Activated gamma-delta T cell treated with anti-CD3 and anti-CD28 coated beads, Interleukin-2, amount 50 U/mL, for 16 hours (primary cell): ENCODE measurements at places on chromosomes 2 and 18.
A peak's percentile ranks its signal among the peaks of the same experiment; 100 is the strongest.

- no peak for DNase-seq
These were observed 83.3 kb downstream of the SMIM21 start for GRCh38 chr18:75344161-75344560.

DNA sequence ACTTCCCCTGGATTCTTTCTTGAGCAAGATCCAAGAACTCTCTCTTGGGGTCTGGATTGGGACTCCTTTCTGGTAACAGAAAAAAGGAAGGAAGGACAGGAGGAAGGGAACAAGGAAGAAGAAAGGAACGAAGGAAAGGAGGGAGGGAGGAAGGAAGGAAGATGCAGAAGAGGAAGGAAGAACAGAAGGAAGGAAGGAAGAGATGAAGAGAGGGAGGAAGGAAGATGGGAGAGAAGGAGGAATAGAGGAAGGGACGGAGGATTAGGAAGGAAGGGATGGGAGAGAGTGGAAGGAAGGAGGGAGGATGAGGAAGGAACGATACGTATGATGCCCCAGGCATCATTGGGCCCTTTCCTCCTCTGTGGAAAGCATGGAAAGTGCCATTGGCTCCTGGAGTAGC is 58.6 kb downstream of the CYP26B1 start:
- no peak for DNase-seq

DNA sequence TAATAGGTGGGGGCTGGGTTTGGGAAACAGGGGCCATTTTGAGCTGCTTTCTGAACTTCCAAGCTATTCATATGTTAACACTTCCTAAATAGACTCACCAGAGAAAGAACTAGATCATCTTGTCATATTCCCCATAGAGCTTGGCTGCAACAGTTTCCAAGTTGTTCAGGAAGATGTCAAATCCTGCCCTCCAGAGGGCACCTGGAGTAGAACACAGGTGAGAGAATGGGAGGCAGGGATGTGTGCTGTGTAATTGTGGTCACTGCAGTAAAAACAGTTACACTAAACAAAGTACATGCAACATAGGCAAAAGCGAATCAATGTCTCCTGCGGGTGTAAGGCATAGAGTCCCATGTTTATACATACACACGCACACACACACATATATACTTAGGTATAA is 34.5 kb upstream of the LRRC30 start:
- DNase-seq, result no peak

GRCh38 chr2:12059616-12060441 is 313.4 kb downstream of the LPIN1 start:
- no peak for DNase-seq

DNA sequence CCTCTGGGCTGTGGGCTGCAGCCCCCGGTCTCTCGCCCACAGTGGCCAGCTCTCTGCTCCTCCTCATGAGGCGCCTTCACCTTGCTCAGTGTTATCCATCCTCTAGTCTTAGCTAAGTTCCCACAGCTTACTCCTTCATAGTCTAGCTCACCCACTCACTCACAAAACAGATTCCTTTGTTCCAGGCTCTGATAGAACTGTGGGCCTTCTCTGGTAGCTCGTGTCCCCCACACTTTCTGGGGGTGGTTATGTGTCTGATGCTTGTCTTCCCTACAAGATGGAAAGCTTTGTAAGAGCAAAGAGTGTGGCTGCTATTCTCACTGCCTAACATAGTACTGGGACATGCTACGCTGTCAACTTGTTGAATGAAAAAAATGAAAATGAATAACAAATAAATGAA is 135.8 kb downstream of the EN1 start:
- no peak for DNase-seq

- DNase-seq, result no peak
These were observed 153.4 kb downstream of the GPD2 start for GRCh38 chr2:156589381-156590079.

DNA sequence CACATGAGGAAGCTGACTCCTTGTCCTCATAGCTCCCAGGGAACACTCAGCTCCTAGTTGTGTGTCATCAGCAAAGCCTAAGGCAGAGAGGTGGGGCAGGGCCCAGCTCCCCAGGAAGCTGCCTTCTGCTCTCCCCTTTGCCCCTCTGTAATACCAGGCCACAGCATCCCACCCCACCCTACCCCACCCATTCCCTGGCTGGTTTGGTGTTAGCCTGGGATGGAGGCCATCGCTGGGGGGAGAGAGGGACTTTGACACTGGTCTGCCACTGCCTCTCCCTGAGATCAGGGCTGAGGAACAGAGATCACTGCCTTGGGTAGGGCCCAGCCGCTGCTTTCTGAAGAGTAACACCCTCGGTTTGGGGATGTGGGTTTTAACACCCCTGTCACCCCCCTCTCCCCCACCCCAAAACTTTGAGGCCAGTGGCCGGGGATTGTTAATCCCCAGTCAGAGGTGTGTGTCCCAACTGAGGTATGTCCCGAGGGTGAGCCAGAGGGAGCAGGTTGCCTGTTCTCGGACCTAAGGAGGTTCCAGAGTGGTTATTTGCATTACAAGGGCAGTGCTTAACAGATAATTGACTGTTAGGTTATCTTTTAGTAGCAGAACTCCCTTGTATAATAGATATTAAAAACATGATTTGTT is 41.4 kb downstream of the TET3 start:
- no peak for DNase-seq

GRCh38 chr2:148039783-148040182 is 18.9 kb downstream of the MBD5 start:
- DNase-seq, result no peak

DNA sequence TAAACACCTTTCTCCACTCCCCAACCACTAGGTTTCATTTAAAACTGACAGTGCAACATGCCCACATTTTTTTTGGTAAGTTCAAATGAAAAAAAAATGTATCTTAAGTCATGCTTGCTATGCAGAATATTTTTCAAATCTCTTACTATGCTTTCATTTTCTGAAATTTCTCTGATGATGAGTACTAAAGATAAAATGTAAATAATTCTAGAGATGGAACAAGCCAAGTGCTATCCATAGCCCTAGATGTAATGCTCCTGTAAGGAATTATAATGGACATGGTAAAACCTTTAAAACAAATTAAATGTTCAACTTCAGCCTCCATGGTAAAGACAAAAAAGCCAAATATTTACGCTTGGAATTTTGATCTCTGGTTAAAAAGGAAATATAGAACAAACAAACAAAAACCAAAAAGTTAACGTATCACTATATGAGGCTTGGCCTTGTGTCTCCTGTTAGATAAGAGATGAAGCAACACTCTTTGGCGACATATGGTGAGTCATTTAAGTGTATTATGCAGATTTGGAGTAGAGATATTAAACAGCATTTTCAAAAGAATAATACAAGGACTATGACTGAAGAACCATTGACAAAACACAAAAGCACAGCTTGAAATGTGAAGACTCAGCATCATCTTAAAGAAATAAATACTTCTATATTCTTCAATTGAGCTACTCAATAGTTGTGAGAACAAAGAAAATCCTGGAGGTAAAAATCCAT is 392.0 kb upstream of the LYPD1 start:
- DNase-seq, result no peak

- DNase-seq, result peak; percentile 25
These were observed 775 bp downstream of the SPRED2 start for GRCh38 chr2:65431421-65432226.

- no peak for DNase-seq
These were observed 754.7 kb downstream of the BCL11A start for GRCh38 chr2:59798687-59799232.

- DNase-seq, result no peak
These were observed 36.1 kb downstream of the TEX51 start for GRCh38 chr2:126934809-126935208.

- DNase-seq, result no peak
These were observed 27.9 kb downstream of the TGFBRAP1 start for GRCh38 chr2:105301646-105302045.

GRCh38 chr2:238082151-238082550 is 18.0 kb upstream of the ESPNL start:
- DNase-seq, result no peak

DNA sequence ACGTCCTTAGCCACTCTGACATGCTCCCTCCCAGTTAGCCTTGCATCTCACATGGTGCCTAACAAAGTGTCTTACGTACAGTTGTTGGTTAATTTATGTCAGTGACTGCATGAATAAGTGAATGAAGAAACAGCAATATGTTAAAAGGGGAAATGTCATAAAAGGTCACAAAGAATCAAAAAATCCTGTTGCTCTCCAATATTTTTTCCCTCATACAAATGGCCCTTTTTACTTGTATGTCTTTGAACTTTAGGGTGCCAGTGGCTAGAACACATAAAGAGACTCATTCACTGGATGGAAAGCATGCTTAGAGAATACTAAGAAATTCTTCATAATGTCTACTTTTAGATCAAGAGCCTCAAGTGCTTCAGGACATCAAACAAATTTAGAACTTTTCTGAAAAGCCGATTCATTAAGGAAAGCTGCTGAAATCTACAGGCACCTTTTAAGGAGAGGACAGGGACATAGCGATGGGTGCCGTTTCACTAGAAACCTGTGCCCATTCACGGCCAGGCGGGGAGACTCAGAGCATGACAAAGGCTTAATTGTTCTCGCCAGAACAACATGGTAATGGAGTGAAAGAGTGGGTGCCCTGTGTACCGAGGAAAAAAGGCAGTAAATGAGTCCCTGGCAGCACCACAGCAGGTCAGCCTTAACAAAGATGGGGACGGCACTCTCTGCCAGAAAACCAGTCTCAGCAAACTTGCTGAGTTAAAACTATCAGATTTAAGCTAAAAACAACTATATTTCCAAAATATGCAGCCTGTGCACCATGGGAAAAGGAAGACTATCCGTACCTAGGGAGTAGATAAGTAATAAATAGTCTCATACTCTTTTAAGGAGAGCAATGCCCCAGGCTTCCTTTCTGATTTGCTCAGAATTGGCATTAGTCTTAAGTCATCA is 71.6 kb upstream of the SPTBN1 start:
- no peak for DNase-seq

- DNase-seq, result no peak
These were observed 143.9 kb downstream of the ZBTB7C start for GRCh38 chr18:48265328-48265727.

DNA sequence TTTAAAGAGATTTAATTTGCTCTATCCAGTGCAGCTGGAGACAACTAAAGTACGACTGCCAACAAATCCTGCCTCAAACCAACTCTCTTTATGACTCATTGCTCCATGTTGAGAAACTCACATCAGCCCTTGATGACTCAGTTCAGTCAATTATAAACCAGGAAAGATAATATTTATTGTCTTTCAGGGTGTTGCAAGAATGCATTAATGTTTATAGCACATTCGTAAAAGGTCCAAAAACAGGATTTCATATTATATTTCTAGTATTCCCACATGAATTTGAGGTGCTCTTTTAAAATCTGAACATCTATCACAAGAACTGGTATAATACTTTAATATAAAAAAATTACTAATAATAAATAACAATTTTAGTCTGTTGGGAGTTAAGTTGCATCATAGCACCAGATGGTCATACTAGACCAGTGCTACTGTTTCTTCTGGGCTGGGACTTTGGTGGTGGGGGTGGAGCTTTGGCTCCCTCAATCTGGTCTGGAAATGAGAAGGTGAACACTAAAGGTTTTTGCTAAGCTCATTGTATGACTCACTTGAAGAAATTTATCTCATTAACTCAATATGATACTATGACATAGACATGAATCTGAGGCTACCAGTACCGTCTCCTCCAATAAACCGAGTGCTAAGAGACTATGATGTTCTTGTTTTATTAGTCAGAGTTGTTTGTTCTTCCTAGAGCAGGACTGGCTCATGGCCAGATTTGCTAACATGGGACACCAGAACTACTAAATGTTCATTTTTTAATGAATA is 26.6 kb upstream of the MAP3K20 start:
- no peak for DNase-seq

- no peak for DNase-seq
These were observed 93.4 kb upstream of the THOC1 start for GRCh38 chr18:361100-361732.

DNA sequence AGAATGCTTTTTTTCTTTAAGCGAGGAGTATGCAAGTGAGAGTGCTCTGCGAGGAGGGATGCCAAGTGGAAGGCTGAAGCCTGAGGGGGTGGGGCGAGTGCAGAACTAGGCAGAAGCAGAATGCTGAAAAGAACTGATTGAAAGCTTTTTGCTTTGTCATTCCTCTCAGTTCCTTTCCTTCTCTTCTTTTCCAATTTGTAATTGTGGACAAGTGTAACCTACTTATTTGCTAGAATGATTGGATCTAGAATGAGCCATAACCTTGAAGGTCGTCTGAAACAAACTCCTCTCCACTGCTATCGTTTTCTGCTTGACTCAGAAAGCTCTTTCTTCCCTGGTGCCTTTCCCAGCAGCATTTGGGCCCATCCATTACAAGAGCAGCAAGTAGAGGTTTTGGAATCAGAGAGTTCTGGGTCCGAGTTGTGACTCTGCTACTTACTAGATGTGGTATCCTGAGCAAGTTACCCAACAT is 115.3 kb downstream of the METTL8 start:
- no peak for DNase-seq

DNA sequence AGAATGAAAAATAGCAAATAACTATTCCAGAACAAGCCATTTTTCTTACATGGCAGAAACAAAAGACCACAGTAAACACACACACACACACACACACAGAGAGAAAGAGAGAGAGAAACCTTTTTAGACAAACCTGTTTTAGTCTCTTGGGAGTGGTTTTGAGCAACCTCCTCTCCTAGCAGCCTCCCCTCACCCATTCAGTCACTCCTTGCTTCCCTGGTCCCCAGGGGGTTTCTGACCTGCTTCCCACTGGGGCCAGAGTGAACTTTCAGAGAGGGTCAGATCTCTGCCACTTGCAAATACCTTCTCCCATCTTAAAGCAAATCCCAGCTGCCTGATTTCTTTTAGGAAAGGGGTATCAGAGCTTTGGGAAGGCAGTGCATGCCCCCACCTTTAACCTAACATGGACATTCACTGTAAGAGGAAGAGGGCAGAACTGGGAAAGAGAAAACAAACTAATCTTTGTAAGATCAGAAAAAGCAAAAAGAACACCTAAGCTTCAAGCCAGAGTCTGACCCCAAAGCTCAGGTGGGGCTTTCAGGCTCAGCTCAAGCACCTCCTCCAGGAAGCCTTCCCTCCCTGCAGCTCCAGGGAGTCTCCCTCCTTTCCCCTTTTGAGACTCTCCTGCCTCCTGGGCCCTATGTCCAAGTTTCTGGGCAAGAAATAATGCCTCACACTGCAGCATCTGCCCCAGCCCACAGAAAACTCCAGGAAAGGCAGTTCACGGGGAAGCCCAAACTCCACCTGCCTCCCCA is 2.7 kb downstream of the SDC1 start:
- no peak for DNase-seq

- DNase-seq, result no peak
These were observed 421.4 kb upstream of the RGPD4 start for GRCh38 chr2:107405261-107405660.

- DNase-seq, result no peak
These were observed 79.0 kb downstream of the DYSF start for GRCh38 chr2:71532327-71532726.

GRCh38 chr2:71882949-71883472 is 264.7 kb downstream of the CYP26B1 start:
- DNase-seq, result no peak
